Cardiac fibroblast (primary cell): ENCODE measurements at places on chromosomes 3 and 15.

DNA sequence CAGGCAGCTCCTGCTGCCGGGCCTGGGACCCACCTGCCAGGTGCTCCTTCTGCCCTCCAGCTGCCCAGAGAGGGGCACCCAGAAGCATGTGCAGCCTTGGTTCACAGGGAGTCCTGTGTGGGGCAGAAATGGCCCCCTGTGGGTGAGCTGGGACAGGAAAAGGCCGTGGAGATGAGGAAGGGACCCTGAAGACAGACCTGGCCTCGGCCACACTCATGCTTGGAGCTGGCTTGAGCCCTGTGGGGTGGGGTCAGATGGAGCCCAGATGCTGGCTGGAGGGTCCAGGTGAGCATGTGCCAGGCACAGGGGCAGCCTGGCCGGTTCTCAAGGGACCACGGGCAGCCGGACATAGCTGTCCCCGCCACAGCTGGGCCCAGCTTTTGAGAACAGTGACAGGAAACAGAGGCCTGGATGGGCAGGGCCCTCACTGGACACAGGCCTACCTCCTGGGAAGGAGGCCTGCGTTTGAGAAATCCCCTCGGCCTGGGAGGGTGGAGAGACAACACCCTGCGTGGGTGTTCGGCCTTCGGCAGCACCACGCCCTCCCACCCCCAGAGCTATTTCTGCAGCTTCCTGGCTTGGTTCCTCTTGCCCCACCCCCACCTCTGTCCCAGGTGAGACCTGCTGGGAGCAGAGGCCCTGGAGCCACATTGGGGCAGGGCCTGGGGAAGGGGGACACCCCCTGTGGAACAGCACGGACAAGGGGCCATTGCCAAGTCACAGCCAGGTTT, 132.6 kb upstream of the MEF2A start:
- DNase-seq: peak; percentile 16

DNA sequence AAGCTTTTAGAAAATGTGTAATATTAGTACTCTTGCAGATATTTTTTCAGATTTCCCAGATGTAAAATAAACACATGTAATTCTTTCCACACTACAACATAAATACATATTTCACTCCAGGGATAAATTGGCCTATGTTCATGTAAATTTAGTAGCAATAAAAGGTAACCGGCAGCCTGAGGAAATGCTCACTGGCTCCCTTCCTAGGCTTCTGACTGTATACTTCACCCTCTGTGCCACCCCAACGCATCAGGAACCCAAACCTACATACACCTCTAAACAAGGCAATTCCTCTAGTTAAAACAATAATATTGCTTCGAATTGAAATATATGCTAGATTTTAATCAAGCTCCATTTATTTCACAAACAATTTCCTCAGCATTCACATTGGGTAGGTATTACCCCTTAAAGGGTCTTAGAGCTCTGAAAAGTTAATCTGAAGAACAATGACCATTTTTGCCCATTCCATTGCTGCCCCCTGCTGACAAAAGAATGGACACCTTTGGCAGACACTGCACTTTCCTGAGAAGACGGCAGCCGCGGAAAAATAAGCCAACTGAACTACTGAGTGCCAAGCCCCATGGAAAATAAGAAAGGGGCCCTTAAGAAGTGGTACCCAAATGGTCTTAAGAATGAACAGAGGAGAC, 212.5 kb downstream of the OSBPL10 start:
- peak; percentile 68 for DNase-seq

GRCh38 chr3:177229791-177230190, 32.5 kb upstream of the TBL1XR1 start:
- DNase-seq: peak; percentile 46

- peak; percentile 42 for DNase-seq
Measured at GRCh38 chr3:117526470-117527079, 817.0 kb downstream of the TUSC7 start.
